Left forelimb (tissue), 1 donor: ENCODE measurements at places on chromosomes 2 and 18.

DNA sequence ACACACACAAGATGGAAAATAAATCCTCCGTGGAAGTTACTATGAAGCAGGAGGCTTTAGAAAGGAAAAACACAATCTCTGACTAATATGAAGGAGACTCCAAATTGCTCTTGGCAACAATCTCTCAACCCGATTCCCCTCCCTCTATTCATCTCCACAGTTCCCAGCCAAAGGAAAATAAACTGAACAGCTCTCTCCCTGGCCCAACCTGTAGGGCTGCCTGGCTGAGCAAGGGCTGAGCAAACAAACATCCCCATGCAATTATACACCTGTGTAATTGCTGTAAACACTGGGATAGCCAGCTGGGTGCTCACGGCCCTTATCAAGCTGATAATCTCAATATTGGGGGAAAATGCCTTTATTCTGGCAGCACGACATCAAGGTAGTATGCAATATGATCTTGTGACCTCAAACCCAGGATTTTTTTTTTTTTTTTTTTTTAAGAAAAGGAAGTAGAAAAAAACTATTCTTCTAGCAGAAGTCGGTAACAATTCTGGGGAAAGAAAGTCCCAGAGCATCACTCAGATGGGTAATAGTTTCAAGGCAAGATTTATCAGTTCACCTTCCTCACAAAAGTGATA lies 203.3 kb upstream of the SMAD2 start:
- DNase-seq: no peak

DNA sequence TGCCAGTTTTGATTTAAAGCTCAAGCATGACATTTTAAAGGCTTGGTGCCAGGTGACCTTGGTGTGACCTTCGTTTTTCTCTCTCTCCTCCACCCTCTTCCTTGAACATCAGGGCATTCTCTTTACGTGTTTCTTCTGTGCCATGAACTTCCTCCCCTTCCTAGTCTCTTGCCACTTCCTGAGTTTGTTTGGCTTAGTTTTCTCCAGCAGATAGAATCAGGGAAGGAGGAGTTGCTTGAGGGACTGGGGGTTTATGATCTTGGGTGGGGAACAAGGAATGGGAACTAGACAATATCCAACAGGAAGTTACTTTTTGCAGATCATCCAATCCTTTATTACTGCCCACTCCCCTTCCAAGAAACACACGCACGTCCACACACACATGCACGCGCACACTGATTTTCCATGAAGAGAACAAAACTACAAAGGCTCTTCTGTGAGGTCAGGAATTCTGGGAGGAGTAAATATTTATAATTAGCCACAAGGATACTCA lies 210.6 kb upstream of the EPAS1 start:
- no peak for DNase-seq

GRCh38 chr2:10415048-10415447 lies 33.1 kb downstream of the ODC1 start:
- no peak for DNase-seq

DNA sequence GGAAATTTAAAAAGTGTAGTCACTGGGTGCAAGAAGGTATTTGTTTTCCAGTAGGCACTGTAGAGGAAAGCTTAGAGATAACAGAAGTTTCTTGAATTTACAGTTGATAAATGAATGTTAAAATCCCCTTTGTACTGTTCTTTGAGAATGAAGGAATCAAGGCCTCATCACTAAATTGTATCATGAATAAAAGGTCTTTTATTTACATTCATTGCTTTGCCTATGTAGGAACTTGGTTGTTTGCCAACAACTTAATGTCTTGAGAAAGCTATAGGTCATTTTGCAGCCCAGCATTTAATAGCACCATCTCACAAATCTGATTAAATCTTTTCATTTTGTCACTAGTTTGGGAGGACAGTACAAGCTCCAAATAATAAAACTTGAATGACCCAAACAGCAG lies 213.9 kb upstream of the ITGA4 start:
- no peak for DNase-seq
